ENCODE measurements at places on chromosomes 12 and 14.

GRCh38 chr12:99810718-99811593, 163.4 kb downstream of the GARIN6 start:
- DNase-seq = no peak

GRCh38 chr12:8589679-8590078, 23.0 kb downstream of the AICDA start:
- DNase-seq = no peak

DNA sequence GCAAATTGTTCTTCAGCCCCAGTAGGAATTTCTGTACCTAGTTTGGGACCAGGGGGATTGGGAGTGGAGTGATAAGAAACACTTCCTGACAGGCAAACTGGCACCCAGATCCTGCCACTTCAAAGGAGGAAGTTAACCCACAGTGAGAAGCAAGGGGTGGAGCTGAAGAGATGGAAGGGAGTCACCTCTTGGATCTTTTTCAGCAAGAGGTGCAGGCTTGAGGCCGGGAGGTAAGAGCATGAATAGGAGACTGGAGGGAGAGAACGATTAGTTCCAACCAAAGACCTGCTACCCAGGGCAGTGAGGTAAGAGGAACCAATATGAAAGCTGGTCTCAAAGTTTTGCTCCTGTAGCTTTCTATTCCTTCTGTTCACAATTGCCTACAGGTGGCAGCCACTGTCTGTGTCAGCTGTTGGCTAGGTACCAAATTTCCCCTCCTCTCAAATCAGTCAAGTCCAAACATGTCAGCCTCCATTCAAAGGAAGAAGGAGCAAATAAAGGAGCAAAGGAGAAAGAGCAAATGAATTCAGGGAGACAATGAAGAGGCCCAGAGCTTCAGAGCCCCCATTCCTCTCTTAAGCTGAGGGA, 14.9 kb upstream of the TAC3 start:
- DNase-seq = no peak

DNA sequence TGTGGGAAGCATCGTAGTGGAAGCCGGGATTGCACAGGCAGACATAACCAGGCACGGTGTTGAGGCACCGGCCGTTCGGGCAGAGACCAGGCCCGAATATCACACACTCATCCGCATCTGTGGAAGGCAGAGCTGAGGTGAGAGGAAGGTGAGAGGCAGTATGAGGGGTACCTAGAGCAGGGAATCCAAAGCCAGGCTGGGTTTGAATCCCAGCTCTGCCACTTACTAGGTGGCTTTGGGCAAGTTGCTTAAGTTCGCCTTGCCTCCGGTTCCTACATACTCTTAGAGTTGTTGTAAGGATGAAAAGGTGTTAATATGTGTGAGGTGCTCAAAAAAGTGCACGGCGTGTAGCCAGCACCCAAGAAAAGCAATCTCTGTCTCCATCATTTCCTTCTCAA, 10.4 kb downstream of the ISCA2 start:
- DNase-seq = no peak

GRCh38 chr14:55699131-55700057, 119.4 kb downstream of the KTN1 start:
- no peak for DNase-seq

GRCh38 chr14:104977681-104978653, at the start of gene AHNAK2:
Gene AHNAK2, minus strand, starts transcription at chr14:104978374. Its CDS starts 137 bp downstream, at chr14:104978237.
- DNase-seq = no peak

DNA sequence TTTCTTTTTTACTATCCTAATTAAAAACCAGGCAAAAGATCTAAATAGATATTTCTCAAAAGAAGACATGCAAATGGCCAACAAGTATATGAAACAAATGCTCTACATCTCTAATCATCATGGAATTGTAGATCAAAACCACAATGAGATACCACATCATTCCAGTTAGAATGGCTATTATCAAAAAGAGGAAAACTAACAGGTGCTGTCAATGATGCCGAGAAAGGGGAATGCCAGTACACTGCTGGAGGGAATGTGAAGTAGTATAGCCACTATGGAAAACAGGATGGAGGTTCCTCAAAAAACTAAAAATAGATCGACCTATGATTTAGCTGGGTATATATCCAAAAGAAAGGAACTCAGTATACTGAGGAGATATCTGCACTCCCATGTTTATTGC, 39.0 kb upstream of the C12orf75 start:
- DNase-seq = no peak

DNA sequence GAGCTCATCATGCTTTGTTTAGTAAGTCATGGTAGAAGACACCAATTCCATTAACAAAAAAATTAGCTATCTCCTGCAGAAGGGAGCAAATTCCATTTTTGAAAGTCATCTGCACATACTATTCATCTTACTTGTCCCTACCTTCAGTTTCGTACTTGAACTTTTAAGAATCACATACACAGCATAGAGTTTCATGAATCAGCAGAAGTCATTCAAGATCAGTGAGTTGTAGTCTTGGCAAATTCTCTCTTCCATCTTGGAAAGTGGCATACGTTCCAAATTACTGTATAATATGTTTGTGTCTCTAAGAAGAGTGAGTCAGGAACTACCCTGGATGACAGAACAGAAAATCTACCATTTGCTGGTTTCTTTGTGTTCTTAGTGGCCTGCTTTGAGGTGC, 14.1 kb downstream of the VRK1 start:
- DNase-seq = no peak

GRCh38 chr12:67512061-67512460, 136.5 kb upstream of the DYRK2 start:
- no peak for DNase-seq

- no peak for DNase-seq
Observed at GRCh38 chr12:113577464-113578129, 105.9 kb upstream of the LHX5 start.

DNA sequence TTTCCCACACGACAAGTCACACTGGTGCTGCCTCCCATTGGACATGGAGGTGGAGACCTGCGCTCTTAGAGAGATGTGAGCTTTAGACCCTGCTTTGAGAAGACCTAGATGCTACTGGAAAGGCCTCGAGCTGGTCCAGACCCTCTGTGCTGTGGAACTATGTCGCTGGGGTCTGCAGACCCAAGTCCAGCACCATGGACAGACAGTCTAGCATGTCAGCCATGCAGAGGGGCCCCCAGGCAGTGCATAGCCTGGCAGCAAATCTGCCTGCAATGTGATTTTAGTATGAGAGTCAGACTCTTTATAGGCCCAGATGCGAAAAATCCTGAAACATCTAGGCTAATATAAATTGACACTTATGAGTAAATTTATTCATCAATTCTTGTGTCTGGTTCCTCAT, 141.5 kb downstream of the NTF3 start:
- no peak for DNase-seq

GRCh38 chr12:72214163-72214562, 58.0 kb upstream of the TRHDE start:
- DNase-seq = no peak

DNA sequence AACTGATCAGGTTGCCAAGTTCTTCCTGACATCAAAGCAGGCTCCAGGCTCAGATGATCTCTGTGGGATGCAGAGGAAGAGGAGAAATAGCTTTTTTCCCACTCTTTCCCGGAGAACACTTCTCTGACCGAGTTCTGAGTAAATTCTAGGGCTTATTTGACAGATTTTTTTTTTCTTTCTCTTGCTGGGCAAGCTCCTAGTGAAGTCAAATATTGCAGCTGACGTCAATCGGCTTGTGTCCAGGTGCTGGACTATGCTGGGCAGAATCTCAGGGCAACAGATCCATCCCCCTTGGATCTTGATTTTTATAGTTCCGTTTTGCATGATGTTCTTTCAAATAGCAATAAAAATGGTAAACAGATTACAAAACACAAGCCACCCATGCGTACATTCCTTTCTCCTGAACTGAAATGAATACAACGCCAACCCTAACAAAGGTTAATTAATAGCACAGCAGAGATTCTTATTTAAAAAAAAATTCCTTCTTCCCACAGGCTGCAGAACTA, 182.2 kb downstream of the NOVA1 start:
- no peak for DNase-seq

DNA sequence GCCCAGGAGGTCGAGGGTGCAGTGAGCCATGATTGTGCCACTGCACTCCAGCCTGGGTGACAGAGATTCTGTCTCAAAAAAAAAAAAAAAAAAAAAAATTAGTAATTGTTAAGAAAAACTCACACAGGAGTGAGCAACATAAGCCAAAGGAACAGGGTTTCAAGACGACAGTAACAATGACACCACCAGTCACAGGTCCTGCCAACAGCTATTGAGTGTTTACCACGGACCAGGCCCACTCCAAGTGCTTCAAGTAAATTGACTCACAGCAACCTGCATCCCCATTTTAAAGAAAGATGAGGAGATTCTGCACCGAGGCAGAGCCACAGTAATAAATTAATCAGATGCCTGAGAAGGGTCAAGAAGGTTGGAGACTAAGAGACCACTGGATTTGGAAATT, 194.5 kb downstream of the DPF3 start:
- no peak for DNase-seq

DNA sequence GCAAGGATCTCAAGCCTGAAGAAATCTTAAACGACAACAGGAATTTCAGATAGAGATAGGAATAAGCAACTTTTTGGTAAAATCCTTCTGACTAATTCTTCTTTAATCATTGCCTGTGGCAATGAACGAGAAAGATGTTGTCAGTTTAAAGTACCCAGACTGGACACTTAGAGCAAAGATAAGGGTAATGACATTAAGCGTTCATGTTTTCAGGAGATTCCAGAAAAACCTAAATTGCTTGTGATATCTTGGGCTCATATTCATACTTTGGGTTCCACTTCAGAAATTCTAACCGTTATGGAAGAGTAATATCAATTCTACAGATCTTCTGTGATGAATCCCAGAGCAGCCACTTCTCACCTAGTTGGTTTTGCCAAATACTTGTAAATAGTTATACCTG, 73.7 kb upstream of the RHOJ start:
- DNase-seq = no peak

DNA sequence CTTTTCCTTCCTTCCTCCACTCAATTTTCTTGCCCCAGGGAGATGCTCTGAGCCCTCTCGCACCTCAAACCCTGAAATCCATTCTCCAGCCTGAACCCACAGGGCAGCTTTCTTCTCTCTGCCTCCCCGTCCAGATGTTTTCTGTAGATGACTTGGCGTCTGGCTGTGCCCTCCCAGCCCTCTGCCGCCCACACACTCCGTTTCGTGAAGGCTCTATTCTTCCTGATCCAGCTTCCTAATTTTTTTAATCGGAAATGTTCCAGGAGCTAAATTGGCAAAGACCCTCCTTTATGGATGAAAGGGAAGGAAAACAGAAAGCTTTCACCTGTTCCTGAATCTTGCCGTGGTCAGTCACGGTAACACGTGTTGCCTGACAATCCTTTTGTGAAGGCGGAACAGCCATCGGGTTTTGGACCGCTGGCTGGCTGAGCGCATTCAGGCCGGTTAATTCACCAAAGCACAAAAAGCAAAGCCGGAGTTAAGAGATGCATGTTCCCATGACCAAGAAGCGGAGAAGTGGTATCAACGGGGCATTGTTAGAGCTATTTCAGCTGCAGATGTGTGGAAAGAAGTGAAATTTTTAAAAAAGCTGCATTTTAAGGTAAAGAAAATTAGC, 70.2 kb upstream of the FBRSL1 start:
- no peak for DNase-seq

DNA sequence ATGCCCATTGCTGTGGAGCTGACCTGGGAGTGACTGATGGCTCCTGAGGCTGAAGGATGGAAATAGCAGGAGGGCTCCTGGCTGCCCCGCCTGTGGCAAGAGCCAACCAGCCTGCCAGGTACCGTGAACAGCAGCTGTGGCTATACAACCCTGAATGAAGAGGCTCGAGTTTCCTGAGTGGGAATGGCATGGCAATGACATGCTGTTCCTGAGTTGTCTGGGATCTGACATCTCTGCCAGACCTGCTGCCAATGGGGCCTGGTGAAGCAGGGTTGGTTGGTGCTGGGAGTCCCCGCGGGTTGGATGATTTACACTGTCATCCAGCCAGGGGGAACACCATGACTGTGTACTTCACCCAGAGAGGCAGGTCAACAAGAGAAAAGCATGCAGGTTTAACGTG, 31.8 kb upstream of the LRRC10 start:
- DNase-seq = no peak

DNA sequence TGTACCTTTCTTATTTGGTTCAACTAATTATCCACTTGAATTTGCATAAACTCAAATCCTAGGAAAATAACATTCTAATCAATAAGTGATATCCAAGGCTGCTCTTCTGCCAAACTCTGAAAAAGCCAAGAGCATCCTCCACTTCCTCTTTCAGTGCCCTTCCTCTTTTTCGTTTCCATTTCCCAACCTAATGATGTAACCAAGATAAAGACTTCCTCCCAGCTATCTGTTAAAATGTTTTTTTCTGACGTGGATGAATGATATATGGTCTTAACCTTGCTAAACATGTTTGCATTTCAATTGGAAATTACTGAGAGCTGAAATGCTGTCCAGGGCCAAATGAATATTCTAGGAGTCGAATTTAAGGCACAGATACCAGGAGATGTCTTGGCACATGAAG, 459.5 kb upstream of the PDE3A start:
- DNase-seq = no peak

- DNase-seq = no peak
Observed at GRCh38 chr14:90730206-90730766, 85.9 kb downstream of the TTC7B start.

- no peak for DNase-seq
Observed at GRCh38 chr12:91364471-91365184, 182.0 kb upstream of the DCN start.

GRCh38 chr12:10088955-10089900, 9.6 kb downstream of the CLEC1A start:
- no peak for DNase-seq

- DNase-seq = no peak
Observed at GRCh38 chr12:116448165-116448739, 110.9 kb upstream of the MAP1LC3B2 start.

DNA sequence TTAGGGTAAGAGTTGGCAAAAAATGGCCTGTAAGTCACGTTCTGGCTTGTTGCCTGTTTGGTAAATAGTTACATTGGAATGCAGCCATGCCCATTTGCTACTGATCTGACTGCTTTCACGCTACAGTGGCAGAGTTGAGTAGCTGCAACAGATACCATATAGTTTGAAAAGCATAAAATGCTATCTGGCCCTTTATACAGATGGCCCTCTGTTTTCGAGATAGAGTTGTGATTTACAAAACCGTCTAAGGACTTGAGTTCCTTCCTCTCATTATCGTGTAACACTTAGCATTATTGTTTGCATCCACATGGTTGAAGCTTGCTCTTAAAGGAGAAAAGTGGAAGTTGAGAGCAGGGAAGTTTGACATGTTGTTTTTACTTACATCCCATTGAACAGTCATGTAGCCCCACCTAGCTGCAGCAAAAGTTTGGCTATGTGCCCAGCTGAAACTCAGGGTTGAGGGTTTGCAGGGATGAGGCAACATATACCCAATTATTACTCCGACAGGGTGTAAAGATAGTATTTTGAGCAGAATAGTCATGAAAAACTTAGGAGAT, 11.3 kb upstream of the SCFD1 start:
- no peak for DNase-seq

DNA sequence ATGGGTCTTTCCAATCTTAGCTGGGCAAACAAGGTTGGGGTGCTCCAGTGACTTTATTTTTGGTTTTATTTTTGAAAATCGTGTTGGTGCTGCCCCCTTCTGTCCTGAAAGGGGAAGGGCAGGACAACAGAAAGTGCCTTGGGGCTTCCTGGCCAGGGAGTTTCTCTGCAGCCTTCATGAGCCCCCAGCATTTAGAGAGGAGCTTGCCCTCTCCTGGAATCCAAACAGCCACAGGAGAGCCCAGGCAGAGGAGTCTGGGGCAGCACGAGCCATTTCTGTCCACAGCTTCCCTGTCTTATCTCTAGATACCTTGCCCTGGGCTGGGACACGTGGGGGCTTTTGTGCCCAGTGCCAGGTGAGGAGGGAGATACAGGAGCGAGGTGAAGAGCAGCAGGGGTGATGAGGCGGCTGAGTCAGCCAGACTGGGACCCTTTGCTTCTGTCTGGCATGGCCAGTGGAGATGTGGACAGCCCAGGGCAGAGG, 4.4 kb upstream of the C1RL start:
- peak; percentile 61 for DNase-seq

Data from activated CD8-positive, alpha-beta memory T cell treated with anti-CD3 and anti-CD28 coated beads, Interleukin-2, amount 10 ng/mL, durations not matched to agents 7 days and 5 days (primary cell).